ENCODE measurements at places on chromosomes 12 and 14.

- no peak for DNase-seq
These were observed 62.3 kb downstream of the DDHD1 start for GRCh38 chr14:53090853-53091252.

- DNase-seq: no peak
These were observed 136.5 kb upstream of the IFNG-AS1 start for GRCh38 chr12:67852701-67853100.

DNA sequence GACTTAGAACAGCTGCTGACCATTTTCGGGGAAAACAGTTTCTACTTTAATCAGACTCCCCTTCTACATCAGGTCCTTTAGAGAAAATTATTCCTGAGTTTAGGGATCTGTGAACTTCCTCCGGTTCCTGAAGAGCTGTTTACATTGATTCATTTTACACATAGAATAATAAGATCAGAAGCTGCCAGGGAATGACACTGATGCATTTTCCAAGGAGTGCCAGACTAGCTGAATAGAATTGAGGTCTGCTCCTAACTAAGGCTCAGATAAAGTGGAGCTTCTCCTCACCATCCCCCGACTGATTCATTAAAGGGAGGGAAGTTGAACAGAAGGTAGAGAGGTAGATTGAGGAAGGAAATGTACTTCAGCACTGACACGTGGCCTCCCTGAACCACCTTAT, 41.9 kb upstream of the PSMA6 start:
- DNase-seq: no peak

GRCh38 chr12:110421159-110421661, 17.7 kb upstream of the ANAPC7 start:
- no peak for DNase-seq

DNA sequence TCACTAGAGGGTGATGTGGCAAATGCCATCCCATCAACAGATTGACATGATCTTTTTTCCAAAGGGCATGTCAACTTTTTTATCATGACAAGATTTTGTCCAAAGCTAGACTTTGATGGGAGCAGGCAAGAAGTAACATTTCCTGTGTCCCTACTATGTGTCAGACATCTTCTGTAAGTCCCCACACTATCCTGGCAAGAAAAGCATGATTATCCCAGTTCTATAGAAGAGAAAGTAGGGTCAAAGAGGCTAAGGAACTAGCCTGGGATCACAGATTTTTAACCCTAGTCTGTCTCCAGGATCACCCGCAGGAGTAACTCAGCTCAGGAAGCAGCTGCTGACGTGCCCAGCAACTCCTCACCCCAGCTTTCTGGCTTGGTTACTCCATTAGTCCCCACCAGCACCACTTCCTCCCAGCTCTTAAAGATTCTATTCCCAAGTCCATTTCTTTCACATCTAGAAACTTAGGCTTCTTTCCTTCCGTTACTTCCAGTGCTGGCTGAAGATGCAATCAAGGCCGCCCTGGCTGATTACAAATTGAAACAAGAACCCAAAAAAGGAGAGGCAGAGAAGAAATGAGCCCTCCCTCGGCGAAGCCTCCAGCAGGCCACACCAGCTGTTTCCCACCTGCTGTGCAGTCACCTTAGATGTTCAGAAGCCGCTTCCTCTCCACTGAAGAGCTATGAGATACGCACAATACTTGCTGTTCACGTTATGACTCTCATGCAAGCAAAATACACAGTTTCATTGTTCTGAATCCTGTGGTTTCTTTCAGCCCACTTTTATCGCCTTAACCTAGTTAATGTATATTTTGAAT, 6.2 kb downstream of the ISCU start:
- no peak for DNase-seq

- peak; percentile 82 for DNase-seq
These were observed 7.8 kb upstream of the PIP4K2C start for GRCh38 chr12:57583008-57583831.

DNA sequence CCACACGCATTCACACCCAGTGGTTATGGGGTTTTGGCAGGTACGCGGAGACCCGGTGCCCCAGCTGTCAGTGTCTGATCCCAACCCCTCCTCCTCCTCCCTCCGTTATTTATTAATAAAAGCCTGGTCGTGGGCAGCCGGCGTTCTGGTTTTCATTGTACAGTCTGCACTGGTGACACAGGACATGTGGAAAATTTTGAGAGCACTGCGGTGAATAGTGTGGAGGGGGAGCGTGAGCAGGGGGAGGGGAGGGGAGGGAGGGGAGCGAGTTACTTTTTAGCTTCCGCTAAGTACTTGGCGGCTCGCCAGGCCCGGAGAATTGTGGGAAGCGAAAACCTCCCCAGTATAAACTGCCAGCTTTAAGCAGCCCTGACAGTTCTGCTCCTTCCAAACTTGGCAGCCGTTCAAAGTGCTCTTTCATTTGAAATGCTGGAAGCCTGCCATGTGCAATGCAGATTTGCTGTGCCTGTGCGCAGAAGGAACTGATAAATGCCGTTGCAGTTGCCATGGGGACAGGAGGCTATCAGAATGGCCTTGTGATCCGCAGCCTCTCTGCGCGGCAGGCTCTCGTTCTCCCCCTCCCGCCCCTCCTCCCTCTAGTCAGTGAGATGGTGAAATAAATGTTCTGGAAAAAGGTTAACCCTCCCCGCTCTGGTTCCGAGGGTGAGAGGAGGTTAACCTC, 11.7 kb upstream of the IRF2BPL start:
- no peak for DNase-seq

- DNase-seq: peak; percentile 34
These were observed 57.9 kb upstream of the FICD start for GRCh38 chr12:108457006-108457733.

- DNase-seq: no peak
These were observed 118.3 kb downstream of the MED13L start for GRCh38 chr12:116159175-116159574.

DNA sequence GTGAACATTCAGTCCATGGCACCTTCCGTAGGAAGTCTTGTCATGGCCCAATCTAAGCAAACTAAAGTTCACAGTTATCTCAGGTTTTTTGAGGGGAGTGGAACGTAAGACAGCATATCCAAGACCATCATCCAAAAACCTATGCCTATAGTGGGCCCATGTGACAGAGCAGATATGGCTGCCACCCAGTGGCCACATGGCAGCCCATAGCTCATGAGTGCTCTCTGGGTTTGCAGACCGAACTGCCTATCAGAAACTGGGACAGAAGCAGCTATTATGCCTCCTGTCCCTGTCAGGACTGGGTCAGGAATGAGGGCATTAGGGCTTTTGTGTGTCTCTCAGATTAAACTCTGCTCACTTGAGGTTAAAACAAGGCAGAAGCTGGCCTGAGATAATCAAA, 503.7 kb downstream of the NRXN3 start:
- DNase-seq: no peak

- DNase-seq: no peak
These were observed 8.6 kb downstream of the BRAP start for GRCh38 chr12:111677186-111677585.

- DNase-seq: no peak
These were observed 127.3 kb upstream of the FLRT2 start for GRCh38 chr14:85402569-85403162.

DNA sequence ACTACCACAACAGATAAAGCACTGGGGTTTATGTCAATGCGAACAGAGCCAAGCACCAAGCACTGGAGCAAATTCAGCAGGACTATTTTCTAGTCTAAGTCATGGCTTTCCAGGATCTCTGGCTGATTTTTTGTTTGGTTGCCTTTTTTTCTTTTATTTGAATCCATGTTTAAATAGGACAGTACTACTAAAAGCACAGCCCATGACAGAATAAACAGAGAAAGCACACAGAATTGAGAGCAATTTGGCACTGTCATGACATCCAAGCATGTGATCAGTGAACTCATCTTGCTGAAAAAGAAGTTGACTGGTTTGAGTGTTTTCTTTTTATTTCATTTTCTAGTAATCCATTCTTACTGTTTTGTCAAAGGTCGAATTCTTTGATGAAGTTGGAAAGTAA, 23.1 kb upstream of the RERG start:
- DNase-seq: no peak

GRCh38 chr14:56650979-56651378, 71.4 kb downstream of the TMEM260 start:
- no peak for DNase-seq

GRCh38 chr14:74932401-74932901, 9.4 kb upstream of the RPS6KL1 start:
- no peak for DNase-seq

- no peak for DNase-seq
These were observed 83.5 kb downstream of the SAMD4A start for GRCh38 chr14:54650331-54650958.

GRCh38 chr14:70213721-70214282, 25.1 kb upstream of the SLC8A3 start:
- no peak for DNase-seq

- DNase-seq: no peak
These were observed 246.8 kb upstream of the DAAM1 start for GRCh38 chr14:58941629-58942028.

DNA sequence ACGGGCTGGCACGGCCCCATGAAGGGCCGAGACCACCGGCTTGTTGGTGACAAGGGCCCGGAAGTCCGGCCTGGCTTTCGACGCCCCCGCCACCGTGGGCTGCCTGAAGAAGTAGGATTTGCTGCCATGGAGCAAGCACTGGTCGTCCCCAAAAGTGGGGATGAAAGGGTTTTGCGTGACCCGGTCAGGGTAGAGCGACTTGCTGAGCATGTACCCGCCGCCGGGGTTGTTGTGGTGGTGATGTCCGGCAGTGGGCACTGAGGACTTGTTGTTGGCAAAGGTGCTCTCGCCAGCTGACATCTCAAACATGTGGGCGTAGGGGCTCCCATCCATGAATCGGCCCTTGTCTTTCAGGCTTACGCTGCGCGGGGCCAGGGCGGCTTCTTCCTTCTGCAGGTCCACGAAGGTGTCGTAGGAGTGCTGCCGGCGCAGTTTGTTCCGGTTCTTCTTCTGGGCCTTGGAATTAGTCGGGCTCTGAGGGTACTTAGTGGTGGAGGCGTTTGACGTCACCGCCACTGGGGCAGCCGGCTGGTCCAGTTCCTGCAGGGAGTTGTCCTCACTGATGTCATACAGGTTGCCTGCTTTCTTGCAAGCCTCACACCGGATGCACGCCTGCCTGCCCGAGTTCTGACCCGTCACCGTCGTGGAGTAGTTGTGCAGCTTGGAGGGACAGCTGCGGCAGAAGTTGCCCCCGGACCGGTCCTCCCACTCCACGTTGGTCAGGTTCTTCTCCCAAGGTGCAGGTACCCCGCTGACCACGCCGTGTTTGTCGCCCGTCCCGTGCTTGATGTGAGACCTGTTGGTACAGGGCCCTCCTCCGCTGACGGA, 366.6 kb downstream of the EMP1 start:
- no peak for DNase-seq

- no peak for DNase-seq
These were observed 19.4 kb downstream of the FUT8 start for GRCh38 chr14:65431951-65432350.

DNA sequence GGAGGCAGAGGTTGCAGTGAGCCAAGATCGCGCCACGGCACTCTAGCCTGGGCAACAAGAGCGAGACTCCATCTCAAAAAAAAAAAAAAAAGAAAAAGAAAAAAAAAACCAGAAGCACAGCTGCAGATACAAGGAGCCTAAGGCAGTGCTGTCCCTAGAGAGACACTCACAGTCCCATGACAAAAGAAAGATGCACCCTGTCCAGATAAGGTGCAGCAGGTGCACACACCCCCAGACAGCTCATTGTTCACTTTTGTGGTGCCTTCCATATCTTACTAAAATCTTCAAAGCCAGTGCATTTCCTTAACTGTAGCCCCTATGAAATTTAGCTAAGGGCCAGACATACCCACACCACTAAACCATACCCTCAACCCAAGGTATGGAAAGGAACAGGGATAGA, 7.7 kb upstream of the NRL start:
- DNase-seq: no peak

GRCh38 chr14:71328954-71329353, 421.7 kb downstream of the PCNX1 start:
- no peak for DNase-seq

GRCh38 chr12:53508534-53509170, 1.4 kb upstream of the NPFF start:
- peak; percentile 55 for DNase-seq

GRCh38 chr14:90443161-90444076, 46.6 kb downstream of the CALM1 start:
- DNase-seq: no peak

- DNase-seq: no peak
These were observed 180.8 kb downstream of the CRADD start for GRCh38 chr12:93857991-93858447.

- DNase-seq: peak; percentile 47
These were observed 31.5 kb downstream of the EPS8 start for GRCh38 chr12:15757553-15758255.

DNA sequence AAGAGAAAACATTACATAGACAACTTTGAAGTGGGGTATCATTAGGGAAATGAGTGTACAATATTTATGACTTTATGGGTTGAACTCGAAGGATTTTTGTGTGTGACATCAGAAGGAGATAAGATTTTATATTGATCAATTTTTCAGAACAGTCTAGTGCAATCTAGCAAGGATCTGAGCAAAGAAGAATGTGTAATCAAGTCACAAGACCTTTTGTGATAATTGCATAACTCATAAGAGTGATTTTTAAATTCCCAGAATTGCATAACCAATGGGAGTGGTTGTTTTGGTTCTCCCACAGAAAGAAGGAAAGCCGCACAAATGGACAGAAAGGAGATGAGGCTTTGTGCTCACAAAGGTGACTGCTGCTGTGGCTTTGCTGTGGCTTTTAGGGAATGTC, 441.8 kb upstream of the FLRT2 start:
- no peak for DNase-seq

DNA sequence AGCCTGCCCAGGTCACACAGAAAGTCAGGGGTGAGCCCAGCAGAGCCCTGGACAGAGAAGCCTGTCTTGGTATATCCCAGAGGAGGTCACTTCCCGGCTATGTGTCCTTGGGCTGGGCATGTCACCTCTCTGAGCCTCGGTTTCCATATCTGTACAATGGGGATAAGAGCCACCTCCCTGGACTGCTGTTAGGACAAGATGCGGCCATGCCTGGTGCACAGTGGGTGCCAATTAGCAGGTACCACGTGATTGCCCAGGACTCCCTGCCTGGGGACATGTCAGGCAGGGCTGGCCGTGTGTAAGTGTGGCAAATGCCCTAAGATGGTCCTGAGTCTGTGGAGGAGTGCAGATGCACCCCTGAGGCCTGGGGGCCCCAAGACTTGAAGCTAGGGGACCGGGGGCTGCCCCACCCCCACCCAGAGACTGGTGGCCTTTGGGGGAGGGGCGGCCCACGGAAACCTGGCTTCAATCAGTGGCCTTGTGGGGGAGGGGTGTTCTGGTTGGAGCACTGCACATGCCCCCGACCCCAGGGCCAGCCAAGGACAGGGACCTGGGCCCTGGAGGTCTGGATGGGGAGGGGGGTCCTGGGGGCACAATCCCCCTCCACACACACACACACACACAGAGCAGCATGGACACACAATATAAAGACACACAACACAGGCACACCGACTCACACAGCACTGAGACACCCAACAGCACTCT, 878 bp downstream of the TMEM119 start:
- no peak for DNase-seq

GRCh38 chr14:75636100-75636692, 24.5 kb downstream of the ERG28 start:
- DNase-seq: no peak
